ENCODE measurements at places on chromosomes 6 and 20.

- DNase-seq = no peak
Observed at GRCh38 chr6:15870333-15871043, 207.7 kb upstream of the DTNBP1 start.

- DNase-seq = no peak
Observed at GRCh38 chr20:50136822-50137599, 16.5 kb downstream of the PEDS1 start.

DNA sequence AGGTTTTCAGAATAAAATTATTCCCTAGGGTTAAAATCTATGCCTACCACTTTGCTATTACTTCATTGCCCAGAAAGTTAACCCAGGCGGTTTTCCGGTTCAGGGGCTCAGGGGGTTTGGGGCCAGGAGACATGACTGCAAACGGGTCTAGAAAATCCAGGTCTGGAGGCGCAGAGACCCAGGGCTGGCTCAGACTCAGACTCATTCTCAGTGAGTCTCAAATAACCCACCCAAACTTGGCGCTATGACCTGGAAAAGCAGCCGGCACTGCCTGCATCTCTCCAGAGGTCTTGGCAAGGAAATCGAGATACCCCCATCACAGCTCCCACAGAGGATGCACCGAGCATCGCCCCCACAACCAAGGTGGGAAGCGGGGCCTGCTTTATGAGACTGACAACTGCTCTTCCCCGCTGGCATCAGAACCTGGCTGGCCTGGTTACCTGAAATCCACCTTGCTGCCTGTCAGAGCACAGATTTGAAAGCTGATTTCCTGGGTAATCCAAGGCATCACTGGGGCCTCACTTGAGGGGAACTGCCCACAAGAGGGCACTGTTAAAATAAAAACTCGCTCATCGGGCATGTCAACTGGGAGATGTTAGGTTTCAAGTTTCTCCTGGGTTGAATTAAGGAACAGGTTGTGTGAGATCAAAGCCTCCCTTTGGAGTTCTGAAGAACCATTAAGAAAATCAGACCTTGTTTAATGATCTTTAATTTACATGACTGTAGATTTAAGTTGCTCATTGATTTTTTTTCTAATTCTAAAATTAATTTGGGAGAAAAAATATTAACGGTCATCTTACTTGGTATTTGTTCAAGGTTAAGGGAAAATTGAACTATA lies 55.1 kb downstream of the KIF16B start:
- DNase-seq = peak; percentile 68

GRCh38 chr6:106702046-106702445 lies 72.7 kb downstream of the QRSL1 start:
- no peak for DNase-seq

DNA sequence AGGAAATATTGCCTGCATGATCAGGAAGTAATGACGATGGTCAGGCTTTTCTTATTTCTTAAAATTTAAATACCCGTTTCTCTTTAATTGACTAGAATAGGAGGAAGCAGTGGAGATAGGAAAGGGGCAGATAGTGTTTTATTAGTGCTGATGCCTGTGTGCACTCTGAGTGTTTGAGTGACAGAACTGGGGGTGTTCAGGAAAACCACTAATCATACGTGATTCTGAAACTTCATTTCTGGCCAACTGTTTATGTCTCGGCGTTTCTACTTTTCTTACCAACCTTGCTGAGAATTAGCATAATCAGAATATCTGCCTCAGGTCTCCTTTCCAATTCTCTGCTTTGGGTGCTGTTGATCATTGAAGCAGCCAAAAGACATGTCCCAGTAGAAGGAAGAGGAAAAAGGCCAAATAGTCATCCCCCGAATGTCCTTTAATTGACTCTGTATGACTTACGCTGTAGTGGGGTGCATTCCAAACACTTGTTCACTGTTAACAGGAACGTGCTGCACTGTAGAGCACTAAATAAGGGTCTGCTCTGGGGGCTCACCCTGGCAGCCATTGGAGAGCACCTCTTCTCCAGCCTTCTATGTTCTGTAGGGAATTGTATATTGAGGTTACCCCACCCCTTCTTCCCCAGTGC lies 152.9 kb downstream of the JARID2 start:
- DNase-seq = no peak

DNA sequence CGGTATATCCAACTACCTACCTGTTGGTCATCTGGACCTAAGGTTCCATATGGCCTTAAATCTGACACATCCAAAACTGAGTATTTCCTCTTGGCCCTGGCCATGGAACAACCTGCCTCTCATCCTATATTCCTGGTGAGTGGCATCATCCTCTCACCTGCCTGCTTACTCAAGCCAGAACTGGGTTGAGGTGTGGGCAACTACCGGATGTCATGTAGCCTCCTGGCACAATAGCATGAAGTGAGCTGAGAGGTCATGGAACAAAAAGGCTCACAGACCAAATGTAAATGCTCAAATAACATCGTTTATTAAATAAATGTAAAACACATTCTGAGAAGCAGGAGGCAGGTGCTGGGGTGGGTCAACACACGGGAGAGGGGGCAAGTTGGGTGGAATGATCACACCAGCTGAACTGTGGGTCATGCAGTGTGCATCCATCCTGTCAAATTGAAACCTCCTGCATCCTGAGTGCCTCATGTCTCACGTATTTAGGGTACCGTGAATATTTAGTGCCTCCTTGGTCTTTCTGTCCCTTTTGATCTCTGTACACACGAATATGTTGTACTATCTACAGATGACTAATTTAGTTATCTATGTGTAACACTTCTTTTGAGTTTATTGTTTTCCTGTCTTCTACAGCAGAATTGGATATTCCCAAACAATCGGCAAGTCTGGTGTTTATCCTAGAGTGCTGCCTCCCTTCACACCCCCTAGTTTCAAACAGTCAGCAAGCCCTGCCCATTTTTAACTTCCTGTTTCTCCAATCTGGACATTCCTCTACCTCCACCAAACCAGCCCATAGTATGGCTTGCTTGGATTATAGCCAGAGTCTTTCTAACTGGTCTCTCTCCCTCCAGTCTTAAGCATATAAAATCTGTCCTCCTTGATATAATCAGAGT lies 7.9 kb upstream of the POU5F1 start:
- no peak for DNase-seq

DNA sequence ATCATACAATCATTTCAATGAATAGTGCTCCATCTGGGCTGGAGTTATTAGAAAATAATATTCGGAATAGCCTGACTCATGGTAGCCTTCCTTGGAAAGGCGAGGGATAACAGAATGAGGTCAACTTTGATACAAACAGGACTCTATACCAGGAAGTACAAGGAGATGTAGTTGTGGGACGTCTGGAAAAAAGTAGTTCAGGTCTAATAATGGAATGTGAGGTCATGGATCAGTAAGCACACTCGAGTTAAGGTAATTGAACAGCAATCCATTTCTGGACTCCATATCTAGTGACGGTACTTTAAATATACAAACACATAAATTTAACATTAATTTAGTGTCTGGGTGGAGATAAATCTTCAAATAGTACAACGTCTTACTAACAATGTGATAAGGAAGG lies 1204.0 kb upstream of the ADGRB3 start:
- DNase-seq = no peak

GRCh38 chr6:118383924-118384323 lies 164.2 kb upstream of the PLN start:
- DNase-seq = no peak

DNA sequence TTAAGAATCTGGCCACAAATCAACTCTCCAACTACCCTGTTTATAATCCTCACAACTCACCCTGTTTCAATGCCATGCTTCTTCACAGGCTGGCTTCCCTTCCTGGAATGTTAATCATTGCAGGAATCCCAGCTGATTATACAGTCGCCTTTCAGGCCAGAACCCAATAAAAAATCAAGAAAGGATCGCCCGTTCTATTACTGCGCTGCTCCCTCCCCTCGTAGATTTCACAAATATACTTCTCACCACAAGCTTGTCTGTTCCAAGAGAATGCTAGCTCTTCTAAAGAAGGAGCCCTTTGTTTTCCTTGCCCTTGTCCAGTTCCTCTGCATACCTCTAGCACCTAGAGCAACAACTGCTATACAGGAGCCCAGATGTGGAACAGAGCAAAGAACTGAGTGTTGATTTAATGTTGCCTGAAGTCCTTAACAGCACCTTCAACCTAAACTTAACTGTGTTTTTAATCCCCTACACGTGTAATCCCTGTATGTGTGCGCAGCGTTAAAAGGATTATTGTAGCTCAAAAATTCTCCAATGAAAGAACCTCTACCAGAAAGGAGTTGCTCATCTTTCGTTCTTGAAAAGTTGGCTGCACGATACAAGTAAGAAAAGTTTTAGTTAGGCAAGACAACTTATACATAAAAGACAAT lies 988 bp downstream of the ECHDC1 start:
- DNase-seq = no peak

DNA sequence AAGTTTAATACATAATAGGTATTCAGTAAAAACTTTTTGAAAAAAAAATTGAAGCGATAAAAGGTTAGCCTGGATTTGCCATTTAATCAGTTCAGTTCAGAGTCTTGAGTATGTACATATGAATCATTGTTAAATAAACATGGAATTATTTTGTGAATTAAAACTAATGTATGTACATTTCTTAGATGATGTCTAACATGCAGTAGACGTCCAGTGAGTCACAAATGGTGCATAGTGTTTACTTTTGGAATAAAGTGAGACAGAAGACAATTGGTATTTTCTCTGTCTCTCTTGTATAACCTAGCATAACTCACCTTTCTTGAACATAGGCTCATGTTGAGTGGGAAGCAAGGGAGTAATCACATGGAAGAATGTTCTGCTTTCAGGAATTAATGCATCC lies 83.5 kb downstream of the EYS start:
- DNase-seq = no peak

- DNase-seq = no peak
Observed at GRCh38 chr6:41818271-41819054, 31.0 kb downstream of the TOMM6 start.

GRCh38 chr6:42616716-42617115 lies 52.9 kb downstream of the UBR2 start:
- no peak for DNase-seq

GRCh38 chr6:5506149-5506548 lies 244.8 kb downstream of the FARS2 start:
- DNase-seq = no peak

DNA sequence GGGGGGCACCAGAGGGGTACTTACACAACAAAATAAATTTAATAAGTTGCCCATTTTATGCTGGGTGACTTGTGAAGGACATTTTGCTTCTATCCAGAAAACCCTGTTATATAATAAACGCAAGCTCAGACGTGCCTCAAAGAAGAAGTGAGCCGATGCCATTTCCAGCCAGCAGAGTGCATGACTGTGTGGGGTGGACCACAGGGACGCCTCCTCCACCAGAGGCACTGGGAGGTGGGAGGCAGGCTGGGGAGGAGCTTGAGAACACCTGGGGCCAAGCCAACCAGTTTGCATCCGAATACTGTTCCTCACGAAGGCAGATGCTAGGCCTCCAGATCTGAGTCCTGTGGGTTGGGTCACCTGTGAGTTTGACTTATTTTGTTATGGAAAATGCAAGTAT lies 363.8 kb downstream of the RNGTT start:
- no peak for DNase-seq

GRCh38 chr20:18705490-18705889 lies 108.1 kb upstream of the SCP2D1 start:
- no peak for DNase-seq

DNA sequence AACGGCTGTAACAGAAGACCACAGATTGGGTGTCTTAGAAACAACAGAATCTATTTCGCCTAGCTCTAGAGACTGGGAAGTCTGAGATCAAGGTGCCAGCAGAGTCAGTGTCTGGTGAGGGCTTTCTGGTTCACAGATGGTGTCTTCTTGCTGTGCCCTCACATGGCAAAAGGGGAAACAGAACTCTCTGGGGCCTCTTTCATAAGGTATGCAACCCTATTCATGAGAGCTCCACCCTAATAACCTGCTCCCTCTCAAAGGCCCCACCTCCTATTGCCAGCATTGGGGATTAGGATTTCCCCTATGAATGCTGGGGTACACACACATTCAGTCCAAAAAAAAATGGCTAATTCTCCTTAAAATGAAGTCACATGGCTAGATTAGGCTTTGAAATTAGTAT lies 10.0 kb downstream of the TXNDC5 start:
- no peak for DNase-seq

DNA sequence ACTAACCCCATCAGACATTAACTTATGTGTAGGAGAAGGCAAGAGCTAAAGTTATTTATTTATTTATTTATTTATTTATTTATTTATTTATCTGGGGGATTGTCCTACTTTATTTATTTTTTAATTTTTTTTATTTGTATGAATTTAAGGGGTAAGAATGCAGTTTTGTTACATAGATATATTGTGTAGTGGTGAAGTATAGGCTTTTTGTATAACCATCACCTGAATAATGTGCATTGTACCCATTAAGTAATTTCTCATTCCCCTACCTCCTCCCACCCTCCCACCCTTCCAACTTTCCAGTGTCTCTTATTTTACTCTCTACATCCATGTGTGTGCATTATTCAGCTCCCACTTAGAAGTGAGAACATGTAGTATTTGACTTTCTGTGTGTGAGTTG lies 51.6 kb downstream of the SPTLC3 start:
- no peak for DNase-seq

GRCh38 chr20:19405958-19406357 lies 193.5 kb downstream of the SLC24A3 start:
- no peak for DNase-seq

DNA sequence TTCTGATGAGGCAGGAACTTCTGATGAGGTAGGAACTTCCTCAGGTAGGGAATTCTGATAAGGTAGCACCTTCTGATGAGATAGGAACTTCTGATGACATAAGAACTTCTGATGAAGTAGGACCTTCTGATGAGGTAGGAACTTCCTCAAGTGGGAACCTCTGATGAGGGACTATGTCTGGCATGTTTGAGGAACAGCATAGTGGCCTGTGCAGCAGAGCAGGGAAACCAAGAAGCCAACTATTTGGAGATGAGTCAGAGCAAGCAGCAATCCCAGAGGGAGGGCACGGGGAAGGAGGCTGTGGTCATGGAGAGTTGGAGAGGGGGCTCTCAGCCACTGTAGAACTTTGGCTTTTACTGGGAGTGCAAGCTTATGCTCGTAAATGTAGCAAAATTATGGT lies 132.4 kb downstream of the CFAP61 start:
- DNase-seq = no peak

GRCh38 chr6:149448821-149449453 lies 35.9 kb downstream of the ZC3H12D start:
- no peak for DNase-seq

All from femur (tissue), 1 donor.